Amniotic stem cell (primary cell): ENCODE measurements at places on chromosomes 13 and 19.

- DNase-seq: no peak
Observed at GRCh38 chr13:69050696-69051095, 1056.9 kb upstream of the ATXN8OS start.

DNA sequence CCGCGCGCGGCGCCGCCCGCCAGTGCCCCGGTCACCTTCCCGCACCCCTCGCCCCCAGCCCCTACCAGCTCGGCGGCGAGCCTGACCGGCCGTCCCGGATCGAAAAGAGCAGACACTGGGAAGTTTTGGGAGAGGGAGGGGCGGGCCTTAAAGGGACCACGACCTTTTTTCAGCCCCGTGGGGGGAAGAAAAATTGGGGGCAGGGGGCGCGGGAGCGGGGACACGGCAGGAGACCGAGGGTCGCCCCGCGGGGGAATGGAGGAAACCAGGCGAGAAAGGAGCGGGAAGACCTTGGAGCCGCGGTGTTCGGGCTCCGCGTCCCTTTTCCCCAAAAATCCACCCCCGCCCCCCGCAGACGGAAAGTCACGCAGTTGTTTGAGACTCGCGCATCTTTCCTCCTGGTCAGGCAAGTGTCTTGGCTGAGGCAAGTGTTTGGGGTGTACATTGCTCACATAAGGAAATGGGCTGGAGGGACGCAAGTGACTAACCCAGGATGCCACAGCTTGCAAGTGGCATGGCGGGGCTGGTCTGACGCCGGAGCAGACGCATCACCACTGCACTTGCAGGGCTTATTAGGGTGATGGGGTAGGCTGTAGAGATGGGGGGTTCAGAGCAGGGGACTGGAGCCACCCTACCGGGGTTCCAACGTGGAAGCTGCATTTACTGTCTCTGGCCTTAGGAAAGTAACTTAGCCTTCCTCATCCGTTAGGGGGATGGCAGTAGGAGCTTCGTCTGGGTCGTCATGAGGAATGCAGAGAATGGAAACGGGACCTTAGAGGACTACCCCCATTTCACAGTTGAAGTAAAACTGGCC lies 2.7 kb upstream of the HNRNPL start:
- peak; percentile 54 for DNase-seq

DNA sequence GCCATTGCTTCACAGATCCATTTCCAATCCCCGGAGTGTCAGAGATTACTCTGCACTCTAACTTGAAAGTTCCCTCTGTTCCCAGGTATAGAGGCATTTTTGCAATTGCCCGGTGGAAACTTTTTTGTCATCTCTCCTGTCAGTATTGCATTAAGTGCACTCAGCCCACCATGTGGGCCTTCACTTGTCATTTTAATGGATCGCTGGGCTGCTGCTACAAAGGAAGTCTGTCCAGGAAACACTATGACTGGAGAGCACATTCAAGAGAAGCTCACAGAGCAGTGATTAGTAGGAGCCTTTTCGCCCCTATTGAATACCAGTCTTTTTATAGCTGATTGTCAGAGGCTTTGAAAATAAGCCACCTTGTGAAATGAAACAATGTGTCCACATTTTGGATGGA lies 180.9 kb downstream of the B3GLCT start:
- no peak for DNase-seq

GRCh38 chr13:26412936-26413716 lies 144.4 kb upstream of the WASF3 start:
- no peak for DNase-seq

DNA sequence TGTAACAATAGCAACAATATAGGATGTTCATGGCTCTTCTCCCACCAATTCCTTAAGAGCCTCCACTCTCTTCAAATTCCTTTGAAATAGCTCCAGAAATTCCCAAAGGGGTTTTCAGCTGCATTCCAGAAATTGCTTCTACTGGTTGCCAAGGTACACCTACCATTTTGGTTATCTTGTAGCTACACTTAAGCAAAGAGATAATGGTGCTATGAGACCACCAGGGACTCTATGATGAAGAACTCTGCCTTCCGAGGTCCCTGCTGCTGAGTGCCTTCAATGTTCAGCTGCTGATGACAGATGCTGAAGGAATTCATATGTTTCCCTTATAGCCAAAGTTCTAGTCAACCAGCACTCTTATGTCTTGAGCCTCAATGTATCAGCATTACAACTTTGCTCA lies 78.4 kb downstream of the POU4F1 start:
- no peak for DNase-seq

GRCh38 chr13:38981096-38981495 lies 9.5 kb downstream of the STOML3 start:
- DNase-seq: no peak

DNA sequence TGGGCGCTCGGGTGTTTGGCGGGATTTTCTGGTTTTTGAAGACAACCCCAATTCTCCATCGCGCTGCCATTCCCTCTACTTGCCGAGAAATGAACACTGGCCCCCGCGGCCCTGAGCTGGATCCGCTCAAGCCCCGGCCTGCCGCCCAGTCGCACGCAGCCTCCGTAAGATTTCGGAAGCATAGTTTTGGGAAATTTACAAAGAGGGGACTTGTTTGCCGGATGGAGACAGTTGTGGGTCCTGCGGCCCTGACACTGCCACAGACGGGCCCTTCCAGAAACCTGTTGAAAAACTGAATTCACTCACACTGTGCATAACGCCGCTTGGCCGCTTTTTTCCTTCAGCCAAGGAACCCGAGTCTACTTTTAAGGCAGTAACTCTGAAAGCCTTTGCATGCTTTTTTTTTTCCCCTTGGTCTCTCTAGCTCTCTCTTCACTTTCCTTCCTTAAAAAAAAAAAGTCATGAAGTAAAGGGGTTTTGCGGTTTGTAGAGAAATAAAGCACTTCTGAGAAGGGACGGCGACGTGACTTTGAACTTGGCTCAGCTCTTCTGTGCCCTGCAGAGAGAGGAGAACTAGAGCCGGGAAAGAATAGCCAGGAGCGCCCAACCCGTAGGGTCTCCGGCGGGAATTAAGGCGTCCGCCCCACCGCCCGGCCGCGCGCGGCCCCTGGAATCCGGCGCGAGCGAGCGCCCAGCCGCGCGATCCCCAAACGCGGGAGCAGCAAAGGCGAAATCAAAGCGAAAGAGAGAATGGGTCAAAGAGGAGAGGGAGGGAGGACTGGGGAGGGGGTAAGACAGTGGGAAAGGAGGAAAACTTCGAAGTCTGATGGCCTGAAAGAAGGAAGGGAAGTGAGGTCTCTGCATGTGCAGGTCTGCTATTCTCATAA lies 3.4 kb upstream of the ZIC2 start:
- DNase-seq: no peak

DNA sequence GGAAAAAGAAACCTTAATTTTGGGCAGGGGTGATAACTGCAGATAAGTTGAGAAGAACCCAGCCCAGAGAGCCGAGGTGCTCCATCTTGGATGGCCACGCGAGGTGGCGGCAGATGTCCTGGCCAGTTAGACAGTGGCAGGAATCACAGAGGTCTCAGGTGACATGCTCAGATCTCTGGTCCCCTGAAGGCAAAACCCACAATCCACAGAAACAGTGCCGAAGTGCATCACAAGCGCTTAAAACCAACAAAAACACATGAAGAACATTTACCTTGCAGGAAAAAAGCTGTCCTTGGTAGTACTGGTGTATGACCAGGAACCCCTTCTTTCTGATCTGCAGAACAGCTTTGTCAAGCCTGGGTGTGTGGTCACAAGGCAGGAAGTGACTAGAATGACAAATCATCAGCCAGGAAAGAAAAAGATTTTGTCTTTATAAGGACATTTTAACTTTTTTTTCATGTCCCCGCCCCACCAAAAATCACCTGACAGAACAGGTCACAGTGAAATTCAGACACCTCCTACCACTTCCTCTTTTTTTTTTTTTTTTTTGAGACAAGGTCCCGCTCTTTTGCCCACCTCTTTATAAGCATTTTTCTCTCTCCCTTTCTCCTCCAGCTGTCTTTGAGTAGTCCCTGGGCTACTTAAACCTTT lies at the start of gene LCP1:
LCP1 (minus strand) TSS at position 338 of the 651 bp plus-strand sequence. CDS start 22,515 bp downstream, outside the sequence.
- no peak for DNase-seq

DNA sequence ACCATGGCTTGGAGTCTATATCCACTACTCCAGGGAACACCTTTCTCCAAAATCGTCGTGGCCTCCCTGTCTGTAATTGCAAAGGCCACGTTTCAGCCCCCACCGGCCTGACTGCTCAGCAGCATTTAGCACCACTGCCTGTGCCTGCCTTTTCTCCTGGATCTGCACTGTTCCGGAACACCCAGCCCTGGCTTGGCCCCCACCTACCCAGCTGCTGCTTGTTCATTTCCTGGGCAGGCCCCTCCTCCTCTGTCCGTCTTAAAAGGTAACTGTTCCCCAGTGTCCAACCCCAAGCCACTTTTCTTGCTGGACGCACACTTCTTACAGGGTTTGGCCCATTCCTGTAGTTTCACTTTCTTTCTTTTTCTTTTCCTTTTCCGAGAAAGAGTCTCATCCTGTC lies 8.5 kb upstream of the SYT5 start:
- no peak for DNase-seq

DNA sequence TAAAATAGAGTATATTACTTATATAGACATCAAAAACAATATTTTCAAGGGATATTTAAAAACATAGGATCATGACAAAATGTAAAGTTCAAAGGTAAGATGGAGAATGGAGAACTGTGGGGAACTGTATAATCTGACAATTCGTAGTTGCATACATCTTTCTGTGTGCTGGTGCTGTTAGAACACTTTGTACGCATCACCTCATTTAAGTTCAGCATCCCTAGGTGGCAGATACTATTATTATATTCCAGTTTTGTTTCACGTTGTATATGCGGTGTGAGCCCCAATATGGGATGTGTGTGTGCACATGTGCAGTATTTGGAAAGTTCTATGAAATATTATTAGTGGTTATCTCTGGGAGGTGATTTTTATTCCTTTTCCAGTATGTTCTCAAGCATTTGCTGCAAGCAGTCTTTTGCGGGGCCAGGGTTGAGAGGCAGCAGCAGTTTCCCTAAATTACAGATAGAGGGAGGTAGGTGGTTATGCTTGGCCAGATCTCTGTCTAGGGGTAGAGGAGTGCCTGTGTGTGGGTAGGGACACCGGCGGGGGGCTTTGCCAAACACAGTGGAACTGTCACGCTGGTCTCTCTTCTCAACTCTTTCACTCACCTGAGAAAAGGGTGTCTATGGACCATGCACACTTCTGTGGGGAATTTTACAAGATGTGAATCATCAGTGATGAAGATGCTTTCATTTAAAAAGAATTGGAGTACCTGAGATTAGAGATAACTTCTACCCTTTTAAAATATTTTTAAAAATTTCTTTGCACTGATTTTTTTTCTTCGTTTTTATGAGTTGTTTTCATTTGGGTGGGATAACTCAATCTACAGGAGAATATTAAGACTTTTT lies 55.6 kb upstream of the ALOX5AP start:
- DNase-seq: no peak

- no peak for DNase-seq
Observed at GRCh38 chr13:91632086-91632485, 233.7 kb downstream of the GPC5 start.

DNA sequence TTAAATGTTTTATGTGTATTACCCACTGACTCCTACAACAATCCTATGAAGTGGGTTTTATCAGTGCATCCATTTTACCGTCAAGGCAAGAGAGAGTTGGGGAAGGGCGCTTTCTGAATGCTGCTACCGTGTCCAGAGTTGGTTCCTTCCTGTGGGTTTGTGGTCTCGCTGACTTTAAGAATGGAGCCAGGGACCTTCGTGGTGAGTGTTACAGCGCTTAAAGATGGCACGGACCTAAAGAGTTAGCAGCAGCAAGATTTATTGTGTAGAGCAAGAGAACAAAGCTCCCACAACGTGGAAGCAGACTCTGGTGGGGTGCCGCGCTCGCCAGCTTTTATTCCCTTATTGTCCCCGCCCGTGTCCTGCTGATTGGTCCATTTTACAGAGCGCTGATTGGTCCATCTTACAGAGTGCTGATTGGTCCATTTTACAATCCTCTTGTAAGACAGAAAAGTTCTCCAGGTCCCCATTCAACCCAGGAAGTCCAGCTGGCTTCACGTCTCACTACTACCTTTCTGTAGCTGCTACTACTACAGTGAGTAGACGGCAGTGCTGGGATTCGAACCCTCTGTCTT lies 6.1 kb downstream of the OSCAR start:
- DNase-seq: no peak

DNA sequence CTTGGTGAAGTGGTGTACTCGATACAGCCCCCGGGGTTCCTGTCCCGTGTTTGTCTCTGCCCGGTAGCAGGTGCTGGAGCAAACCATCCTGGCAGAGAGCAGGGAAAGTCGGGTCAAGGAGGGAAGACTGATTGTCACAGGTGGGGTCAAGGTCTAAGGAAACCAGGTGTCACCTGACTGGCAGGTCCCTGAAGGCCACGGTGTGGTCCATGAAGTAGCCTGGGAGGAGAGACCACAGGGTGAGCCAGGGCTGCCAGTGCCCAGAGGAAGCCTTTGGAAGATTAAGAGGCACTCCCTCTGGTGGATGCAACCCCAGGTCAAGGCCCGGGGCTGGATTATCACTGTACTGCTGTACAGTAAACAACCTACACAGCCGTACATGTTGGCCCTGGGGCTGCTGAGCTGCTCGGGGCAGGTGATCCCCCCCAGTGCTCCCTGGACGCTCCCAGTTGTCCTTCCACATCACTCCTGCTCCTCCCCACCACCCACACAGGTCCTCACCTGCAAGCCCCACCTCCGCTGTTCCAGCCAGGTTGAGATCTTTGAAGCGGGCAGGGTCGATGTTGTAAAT lies 6.0 kb upstream of the CCER2 start:
- no peak for DNase-seq

GRCh38 chr13:87792878-87793277 lies 121.7 kb downstream of the SLITRK5 start:
- DNase-seq: no peak

DNA sequence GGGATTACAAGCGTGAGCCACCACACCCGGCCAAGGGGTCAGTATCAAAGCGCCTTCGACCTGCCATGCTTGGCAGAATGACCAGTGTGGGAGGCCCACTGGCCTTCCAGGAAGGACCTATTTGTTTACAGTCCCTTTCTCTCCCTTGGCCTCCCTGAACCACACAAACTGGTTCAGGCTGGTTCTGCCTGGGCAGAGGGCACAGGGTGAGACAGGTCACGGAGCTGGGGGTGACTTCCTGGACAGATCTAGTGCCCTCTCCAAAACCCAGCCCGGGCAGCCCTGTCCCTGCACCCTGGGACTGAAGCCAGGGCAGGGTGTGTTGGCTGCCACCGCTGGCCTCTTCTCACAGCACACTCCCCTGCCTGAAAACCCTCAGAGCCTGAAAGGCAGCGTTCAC lies 11.3 kb downstream of the PLEKHF1 start:
- DNase-seq: no peak

DNA sequence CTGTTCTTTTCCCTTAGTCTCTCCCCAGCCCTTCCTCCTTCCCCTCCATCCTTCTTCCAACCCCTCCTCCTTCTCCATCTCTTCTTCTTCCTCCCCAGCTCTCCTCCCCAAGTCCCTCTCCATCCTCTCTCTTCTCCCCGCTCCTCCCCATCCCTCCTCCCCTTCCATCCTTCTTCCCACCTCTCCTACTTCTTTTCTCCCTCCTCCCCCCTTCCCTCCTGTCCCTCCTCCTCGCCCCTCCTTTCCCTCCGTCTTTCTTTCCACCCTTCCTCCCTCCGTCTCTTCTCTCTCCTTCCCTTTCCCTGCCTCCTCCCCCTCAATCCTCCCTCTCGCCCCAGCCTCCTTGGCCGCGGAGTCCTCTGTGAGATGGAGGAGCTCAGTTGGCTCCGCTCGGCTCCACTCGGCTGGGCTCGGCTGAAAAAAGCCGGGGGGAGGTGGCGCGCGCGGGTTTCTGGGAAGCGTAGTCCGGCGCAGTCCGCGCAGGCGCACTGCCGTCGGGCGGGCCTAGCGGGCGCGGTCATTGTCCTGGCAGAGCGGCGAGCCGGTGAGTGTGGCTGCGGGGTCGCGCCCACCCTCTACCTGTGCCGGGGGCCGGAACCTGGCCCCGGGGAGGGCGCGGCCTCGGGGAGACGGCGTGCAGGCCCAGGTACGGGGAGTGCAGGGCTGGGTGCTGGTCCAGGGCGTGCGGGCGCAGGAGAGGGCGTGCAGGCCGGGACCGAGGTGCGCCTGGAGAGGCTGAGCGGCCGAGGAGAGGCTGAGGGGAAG lies at the start of gene ZNF71:
ZNF71 (plus strand) TSS at position 520 of the 765 bp plus-strand sequence. CDS start 6,257 bp downstream, outside the sequence.
- peak; percentile 57 for DNase-seq
